ENCODE measurements at places on chromosomes 4 and X. TPM values are rescaled to one million over a fixed set of nuclear protein-coding genes. Genes with fewer than 3 reads are reported as not detected.

DNA sequence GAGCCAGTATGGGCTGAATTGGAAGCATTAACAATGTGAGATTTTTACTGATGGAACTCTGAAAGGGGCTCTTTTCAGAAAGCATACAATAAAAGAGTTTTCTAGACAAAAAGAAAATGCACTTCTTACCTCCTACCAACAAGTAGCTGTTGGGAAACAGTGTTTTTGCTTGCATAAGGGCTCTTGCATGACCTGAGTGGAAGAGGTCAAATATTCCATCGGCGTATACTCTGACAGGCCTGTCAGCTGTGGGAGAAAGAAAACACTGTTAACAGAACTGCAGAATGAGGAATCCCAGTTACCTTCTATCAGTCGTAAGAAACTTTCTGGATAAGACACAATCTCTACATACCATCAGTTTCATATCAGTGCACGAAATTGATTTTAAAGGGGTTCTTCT, 39.5 kb downstream of the PCYT1B start:
- H3K4me3 ChIP-seq = no peak overlapping the region
- no peak for DNase-seq
- H3K27ac ChIP-seq = no peak overlapping the region
- no peaks in the 10 kb centered on the region for H3K4me1 ChIP-seq

Gene MAOB
- 9.3 TPM for total RNA-seq

Gene MAGIX
- 5.9 TPM for total RNA-seq

Gene PFKFB1
- total RNA-seq = not detected

Gene GCNA
- 15.6 TPM for total RNA-seq

Gene MAGEB18
- not detected for total RNA-seq

Gene OTUD6A
- total RNA-seq = not detected

DNA sequence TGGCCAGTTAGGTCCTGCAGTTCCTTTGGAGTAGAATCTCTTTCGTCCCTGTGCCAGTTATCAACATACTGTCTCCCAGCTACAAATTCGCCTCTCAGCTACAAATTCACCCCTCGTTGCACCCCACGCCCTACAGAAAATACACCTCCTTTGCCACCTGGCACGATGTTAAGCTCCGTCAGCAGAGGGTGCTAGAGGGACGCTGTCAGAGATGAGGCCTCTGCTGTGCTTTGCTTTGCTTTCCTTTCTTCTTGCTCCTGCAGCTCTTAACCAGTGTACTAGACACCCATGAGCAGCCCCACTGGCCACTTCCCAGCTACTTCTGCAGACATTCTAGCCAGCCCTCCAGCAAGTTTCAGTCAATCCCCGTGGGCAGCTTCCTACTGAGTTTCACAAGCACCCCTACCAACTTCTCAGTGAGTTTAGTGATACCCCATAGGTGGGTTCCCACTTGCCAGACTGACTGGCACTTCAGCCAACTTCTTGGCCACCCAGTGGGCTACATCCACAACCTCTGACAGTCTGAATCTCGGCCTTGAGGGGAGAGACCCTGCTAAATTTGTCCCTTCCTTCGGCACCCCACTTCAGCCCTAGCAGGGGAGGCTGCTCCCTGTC, 21.8 kb downstream of the HAUS3 start:
- no peaks in the 10 kb centered on the region for H3K27me3 ChIP-seq
- H3K27ac ChIP-seq = no peak overlapping the region
- H3K4me1 ChIP-seq = no peaks in the 10 kb centered on the region
- no peak overlapping the region for H3K4me3 ChIP-seq

- no peak overlapping the region for H3K27ac ChIP-seq
- no peaks in the 10 kb centered on the region for H3K36me3 ChIP-seq
- no peak overlapping the region for H3K4me3 ChIP-seq
- H3K27me3 ChIP-seq = no peaks in the 10 kb centered on the region
Observed at GRCh38 chr4:43766648-43767047, 682.0 kb downstream of the KCTD8 start.
